ENCODE measurements at places on chromosomes 2 and 18. TPM values are rescaled to one million over a fixed set of nuclear protein-coding genes. Genes with fewer than 3 reads are reported as not detected.

The TACR1 gene
- not detected for total RNA-seq

The NPHP1 gene
- total RNA-seq = 4.8 TPM

The GKN1 gene
- not detected for total RNA-seq

The PSD4 gene
- 2.3 TPM for total RNA-seq

The TCF7L1 gene
- total RNA-seq = 6.0 TPM

The GPR45 gene
- total RNA-seq = not detected

The C2orf66 gene
- total RNA-seq = not detected

The IL1R2 gene
- 1.0 TPM for total RNA-seq

The GALR1 gene
- 0.08 TPM for total RNA-seq

The RND3 gene
- 46.9 TPM for total RNA-seq

The SMYD1 gene
- total RNA-seq = 295 TPM

The TCF23 gene
- not detected for total RNA-seq

The PECR gene
- 1.8 TPM for total RNA-seq

DNA sequence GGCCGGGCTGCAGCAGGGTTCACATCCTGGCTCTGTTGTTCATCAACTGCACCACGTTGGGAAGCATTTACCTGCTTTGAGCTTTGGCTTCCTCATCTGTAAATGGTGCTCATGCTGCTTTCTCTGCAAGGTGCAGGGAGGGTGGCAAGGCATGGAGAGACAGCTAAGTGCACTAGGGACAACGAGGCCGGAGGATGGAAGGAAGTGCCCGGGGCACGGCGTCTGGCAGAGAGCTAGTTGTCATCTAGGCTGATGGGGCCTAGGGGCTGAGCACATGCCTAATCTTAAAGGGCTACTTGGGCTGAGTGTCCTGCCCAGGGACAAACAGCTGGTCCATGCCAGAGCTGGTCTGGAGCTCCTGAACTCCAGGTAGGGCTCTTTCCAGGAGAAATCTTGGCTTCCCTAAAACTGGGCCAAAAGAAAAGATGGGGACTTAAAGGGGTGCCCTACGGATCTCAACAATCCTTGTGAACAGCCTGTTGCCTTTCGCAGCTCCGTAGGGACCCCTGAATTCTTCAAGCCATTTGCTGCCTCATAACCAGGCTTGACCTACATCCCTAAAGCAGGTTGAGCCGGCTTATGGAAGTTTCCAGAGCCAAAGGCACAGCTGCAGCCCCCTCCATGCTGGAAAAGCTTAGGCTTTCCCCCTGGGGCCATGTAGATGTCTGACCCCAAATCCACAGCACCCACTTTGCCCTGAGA is 130.8 kb downstream of the SMAD7 start:
- peak; percentile 49 for DNase-seq

DNA sequence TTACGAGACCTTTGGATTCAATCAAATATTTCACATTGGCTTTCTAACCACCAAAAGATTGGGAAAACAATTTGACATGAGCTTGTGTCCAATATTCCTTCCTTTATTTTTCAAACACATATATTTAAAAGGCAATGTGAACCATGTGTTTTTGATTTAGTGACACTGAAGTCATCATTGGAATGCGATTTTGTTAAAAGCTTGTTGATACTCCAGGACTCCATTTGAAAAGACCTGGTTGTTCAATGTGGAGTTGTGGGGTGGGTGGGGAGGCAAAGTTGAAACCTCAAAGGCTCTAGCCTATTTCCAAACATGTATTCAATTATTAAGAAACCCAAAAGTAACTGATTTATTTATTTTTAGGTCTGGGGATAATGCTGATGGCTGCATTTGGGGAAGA is 114.1 kb upstream of the TRIB2 start:
- DNase-seq = no peak

DNA sequence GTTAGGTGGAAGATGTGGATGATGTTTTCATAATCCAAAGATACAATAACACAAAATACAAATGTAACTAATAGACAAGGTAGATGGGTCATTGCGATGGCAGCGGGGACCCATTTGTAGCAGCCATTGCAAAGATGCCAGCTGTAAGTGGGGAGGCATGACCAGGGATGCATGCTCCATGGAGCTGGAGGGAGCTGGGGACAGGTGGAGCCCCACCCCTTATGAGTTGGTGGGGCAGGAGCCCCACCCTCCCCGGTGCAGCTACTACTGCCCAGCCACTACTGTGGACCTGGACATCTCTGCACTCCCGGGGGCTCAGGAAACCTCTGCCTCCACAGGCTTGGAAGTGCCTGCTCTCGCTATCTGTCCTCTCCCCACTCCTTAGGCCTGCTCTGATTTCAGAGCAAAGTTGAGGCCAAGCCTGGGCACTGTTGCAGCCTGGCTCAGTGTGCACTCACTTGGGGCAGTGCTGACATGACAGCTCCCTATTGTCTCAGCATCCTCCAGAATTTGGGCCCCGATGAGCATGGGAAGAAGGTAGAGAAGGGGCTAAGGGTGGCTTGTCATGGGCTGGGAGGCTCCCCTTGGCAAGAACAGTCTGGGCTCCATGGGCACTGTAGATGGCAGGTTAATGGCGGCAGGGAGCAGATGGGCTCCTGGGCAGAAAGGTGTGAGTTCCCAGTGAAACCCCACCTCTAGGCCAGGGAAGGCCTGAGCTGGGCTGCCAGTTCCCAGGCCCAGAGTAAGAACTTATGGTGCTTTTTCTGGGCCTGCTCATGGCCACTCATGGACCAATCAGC is 81.1 kb downstream of the ZNF804A start:
- DNase-seq = no peak

GRCh38 chr18:34543356-34543755 is 166.7 kb upstream of the DTNA start:
- no peak for DNase-seq

GRCh38 chr18:54222922-54223567 is 1.4 kb downstream of the MBD2 start:
- no peak for DNase-seq

GRCh38 chr2:46850742-46851141 is 64.9 kb downstream of the MCFD2 start:
- DNase-seq = no peak

DNA sequence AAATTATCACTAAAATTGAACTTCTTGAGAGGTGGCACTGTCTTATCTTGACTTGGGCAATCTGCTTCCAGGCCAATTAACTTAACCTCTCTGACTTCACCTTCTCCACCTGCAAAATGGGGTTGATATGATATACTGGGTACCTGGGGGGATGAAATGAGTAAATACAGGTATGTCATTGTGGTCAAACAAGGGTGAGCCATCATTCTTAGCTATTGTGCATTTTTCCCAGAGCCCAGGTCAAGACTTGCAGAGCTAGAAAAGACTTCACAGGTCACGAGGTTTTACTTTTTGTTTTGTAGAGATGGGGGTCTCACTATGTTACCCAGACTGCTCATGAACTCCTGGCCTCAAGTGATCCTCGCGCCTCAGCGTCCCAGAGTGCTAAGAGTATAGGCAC is 145.0 kb downstream of the PRKCE start:
- no peak for DNase-seq

DNA sequence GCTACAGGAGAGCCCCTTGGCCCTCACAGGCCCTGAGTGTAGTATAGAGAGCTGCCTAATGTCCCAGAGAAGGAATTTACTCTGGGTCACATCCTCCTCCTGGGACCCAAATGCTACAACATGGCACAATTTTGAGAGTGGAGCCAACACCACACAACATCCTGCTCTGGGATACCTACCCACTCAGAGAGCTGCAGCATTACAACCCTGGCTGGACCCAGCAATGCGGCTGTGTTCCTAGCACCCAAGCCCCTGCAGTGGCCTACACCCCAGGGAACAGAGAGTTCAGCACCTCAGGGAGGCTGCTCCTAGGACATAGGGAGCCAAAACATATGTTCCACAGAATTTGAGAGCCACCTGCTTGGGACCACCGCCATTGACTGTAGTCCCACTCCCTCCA is 19.3 kb upstream of the FABP1 start:
- DNase-seq = no peak

DNA sequence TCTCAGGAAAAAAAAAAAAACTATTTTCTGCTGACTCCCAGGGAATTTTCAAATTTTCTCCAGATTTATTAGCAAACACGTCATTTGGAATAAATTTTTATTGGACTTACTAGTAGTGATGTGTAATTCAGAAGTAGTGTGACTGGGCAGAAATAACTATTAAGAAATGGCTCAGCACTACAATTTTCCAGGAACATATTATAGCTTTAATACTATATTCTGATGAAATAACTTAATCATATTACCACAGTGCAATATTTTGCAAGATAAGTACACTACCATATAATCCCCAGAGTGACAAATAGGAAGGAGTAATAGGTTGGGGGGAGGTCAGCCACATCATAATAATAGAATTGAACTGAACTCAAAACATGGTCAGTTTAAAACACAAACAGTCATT is 19.7 kb upstream of the TNFAIP6 start:
- no peak for DNase-seq

DNA sequence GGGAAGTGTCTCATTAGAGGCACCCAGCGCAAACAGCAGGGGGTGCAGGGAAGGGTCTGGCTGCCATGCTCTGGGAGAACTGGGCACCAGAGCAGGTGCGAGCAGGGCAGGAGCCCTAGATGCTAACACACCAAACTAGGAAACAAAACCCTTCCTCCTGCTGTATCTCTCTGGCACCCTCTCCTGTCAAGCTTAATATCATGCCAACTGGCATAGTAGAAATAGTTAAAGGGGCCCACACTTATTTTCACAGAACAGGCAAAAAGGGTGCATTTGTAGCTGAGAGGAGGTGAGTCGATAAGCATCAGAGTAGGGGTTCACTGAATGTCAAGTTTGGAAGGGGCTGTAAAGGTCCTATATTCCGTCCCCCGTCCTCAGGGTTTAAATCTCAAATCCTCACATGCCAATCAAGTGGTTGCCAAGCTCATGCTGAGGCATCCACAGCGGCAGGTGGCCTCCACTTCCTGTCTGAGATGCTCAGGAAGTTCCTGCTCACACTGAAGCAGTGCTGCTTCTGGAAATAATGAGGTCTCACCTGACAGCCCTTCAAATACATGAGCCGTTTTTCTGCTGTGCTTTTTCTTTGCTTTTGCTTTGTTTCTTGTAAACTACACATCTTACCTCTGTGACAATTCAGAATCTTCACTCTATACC is 14.9 kb upstream of the ACKR3 start:
- DNase-seq = no peak

GRCh38 chr2:19711470-19712372 is 190.1 kb downstream of the TTC32 start:
- peak; percentile 63 for DNase-seq

- peak; percentile 71 for DNase-seq
Observed at GRCh38 chr2:231926761-231927565, 767 bp upstream of the NPPC start.

DNA sequence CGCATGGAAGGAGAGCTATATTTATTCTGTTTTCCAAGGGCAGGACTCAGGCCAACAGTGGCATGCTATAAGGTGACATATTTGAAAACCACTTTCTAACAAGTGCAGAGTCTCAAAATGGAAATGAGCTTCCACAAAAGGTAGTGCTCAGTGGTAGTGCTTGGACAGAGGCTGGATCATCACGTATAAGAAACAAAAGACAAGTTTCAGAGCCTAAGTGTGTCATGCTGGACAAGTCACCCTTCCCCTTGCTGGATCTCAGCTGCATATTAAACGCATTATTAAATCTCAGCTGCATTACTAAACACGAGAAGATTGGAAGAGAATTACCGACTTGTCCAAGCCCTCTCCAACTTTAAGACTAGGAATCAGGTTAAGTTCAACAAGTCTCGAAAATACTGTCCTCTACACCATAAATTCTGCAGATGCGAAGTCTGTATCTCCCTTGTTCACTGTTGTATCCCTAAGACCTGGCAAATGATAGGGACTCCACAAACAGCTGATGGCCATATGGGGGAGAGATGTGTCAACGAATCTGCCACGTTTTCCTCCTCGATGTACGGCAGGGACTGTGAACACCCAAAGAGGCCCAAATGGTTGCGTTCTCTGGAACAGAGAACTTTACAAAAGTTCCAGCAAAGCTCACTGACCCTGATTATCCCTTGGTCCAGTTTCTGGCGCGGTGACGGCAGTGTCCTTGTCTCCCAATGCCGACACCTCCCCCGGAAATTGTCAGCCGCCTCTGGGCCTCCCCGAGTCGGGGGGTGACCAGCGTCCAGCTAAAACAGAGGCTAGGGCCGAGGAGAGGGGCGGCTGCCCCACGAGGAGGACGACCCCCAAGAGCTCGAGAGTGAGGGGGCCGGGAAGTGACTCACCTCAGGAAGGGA is 611 bp downstream of the NOL10 start:
- DNase-seq = no peak

GRCh38 chr2:13009027-13009642 is 292.4 kb downstream of the TRIB2 start:
- DNase-seq = no peak

DNA sequence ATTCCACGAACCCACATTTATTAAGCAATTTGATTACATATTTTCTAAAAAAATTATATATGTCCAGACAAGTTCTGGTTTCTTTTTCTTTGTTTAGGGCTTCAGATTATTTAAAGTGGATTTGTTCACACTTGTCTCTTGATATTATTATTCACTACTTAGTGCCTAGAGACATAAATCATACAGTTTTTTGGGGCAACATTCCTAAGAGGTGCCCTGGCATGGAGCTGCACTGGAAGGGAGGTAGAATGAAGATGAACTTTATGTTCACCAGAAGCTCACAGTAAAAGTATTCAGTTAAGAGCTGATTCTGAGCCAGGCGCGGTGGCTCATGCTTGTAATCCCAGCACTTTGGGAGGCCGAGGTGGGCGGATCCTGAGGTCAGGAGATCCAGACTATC is 762.7 kb upstream of the TMEFF2 start:
- no peak for DNase-seq

DNA sequence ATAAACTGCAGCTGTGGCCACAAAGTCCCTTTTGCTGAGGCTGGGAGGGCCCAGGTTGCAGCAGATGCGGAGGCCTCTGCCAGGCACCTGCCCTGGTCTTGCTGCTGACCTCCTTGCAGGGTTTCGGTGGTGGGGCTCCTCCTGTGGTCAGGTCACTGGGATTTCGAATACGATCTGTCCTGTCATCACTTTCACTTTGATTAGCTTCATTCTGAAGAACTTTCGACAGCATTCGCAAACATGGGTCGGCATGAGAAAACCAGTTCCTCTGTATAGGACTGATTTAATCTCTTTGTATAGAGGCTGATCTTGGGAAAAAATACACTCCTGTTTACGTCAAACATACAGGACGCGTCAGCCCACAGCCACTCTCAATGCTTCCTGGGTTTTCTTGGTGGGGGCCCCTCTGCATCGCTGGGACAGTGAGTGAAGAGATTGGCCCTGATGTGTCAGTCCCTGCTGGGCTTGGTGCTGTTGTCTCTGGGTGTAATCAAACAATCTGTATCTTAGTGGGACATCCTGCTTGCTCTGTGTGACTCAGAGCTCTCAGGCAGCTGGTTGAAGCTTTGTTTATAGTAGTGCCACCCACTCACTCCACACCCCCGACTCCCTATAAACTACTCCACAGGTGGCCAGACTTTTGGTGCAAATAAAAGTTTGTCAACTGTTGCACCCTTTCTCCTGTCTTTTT is 209.4 kb upstream of the CXCR4 start:
- DNase-seq = no peak

- DNase-seq = no peak
Observed at GRCh38 chr2:201275990-201276389, 15.7 kb downstream of the CASP8 start.

Data from cardiac septum (tissue), 1 donor.